ENCODE measurements at places on chromosomes 11 and 22.

- no peak for DNase-seq
Measured at GRCh38 chr11:118343981-118344515, at the start of gene CD3G. Gene CD3G, plus strand, starts transcription at chr11:118344344. Its CDS starts 80 bp downstream, at chr11:118344424.

GRCh38 chr22:44277386-44278135 lies 35.2 kb downstream of the SHISAL1 start:
- no peak for DNase-seq

GRCh38 chr22:22813126-22814075 lies 74.2 kb upstream of the IGLL5 start:
- no peak for DNase-seq

DNA sequence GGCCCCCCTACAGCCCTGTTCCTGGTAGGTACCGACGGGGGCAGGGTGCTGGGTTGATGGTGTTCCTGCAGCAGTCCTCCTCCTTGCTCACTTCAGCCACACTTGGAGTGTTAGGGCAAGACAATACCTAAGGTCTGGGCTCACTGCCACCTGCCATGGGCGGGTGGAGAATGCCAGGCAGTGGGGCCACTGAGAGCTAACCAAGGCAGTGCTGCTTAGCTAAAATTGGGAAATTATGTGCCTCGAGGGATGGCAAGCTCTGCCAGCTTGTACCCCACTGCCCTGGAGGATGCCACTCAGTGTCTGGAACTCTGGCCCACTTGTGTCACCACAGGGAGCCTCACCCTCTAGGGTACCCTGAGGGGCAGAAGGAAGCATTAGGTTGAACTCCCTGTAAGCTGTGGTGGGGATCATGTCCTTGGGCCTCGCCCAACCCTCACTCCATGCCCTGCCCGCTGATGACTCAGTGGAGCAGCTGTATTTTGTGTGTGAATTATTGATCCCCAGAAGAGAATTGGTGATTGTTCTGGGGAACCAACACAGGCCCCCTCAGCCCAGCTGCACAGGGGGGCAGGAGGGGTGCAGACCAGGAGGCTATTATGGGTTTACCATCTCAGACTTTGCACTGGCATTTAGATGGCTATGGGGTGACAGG lies 17.7 kb downstream of the PHLDB1 start:
- no peak for DNase-seq

- DNase-seq: peak; percentile 35
Measured at GRCh38 chr11:20162824-20163782, 2.8 kb upstream of the DBX1 start.
